ENCODE measurements at places on chromosomes 2 and 18.

DNA sequence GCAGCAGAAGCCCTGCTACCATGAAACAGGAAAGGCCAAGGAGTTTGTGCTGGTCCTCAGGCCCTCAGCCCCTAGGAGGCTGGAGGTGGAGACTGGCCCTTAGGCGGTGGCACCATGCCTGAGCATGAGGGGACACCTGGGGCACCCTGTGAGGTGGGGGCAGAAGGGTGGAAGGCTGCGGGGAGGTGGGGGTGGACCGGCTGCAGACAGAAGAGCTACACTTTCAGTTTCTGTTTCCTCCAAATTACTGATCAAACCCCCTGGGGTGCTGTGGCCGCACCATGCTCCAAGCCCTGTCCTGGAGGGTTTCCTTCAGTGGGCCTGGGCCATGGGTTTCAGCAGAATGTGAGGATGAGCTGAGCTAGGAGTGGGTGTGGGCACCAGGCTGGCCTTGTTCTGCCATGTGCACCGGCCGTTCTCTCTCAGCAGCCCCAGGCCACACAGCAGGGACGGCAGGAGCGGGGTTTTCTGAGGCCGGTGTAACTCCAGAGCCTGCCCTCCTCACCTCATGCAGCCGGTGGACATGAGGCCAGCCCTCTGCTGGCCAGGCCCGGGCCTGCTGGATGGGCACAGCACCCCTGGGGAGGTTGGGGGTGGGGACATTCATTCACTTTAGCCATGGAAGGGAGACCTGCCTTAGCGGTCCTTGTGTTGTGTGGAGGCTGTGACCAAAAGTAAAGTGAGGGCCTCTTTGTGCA, 51.5 kb downstream of the PLEKHB2 start:
- no peak for DNase-seq

DNA sequence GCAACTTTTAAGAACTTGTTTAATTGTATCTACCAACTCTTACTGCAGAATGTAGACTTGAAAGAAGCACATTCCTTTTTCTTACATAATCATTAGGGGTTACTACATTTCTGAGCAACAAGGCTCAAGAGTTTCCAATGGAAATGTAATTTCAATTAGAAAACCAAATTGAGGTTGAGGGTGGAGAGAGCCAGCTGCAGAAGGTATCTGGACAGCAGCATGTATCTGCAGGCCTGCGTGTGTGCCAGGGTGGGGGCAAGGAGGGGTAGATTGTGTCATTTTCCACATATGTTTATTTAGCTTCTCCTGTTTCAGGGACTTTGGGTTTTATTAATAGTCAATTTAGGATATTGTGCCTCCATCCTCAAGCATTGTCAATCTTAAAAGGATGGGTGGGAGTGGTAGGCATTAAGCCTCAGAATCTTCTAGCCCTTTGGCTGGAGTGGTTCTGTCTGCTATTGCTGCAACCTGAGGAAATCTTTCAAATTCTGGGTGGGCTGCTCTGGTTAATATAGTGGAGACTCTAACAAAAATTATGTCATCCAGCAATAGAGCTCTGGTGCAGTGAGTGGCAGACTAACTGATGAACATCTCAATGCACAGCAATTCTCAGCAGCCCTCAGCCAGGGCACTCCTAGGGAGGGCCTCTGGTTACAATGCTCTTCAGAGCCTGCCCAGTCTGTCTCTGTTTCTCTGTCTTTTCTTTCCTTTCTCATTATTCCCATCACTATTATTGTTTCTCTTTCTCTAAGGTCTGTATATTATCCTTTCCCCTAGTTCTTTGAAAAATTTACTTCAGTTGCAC, 151.4 kb downstream of the RPIA start:
- DNase-seq = no peak

DNA sequence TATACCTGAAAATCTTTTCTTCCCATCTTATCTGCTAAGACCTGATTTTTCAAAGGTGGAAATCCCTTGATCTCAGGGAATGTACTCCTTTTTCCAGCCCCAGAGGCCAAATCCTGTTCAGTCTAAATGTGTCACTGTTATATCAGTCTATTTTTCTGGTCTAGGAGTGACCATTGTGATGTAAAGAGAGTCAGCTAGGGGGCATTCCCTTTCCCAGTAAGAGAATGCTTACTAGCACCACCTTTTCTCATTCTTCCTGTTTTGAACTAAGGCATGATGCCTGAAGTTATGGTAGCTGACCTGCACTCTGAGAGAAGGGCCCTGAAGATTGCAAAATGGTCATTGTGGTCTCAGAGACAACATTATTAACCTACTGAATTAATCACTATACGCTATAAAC, 124.1 kb upstream of the XIRP2 start:
- no peak for DNase-seq

GRCh38 chr2:173151671-173152401, 76.2 kb downstream of the MAP3K20 start:
- no peak for DNase-seq

- no peak for DNase-seq
Measured at GRCh38 chr2:180971811-180972210, 8.6 kb upstream of the UBE2E3 start.

GRCh38 chr2:38113981-38114708, 38.2 kb upstream of the CYP1B1 start:
- no peak for DNase-seq

DNA sequence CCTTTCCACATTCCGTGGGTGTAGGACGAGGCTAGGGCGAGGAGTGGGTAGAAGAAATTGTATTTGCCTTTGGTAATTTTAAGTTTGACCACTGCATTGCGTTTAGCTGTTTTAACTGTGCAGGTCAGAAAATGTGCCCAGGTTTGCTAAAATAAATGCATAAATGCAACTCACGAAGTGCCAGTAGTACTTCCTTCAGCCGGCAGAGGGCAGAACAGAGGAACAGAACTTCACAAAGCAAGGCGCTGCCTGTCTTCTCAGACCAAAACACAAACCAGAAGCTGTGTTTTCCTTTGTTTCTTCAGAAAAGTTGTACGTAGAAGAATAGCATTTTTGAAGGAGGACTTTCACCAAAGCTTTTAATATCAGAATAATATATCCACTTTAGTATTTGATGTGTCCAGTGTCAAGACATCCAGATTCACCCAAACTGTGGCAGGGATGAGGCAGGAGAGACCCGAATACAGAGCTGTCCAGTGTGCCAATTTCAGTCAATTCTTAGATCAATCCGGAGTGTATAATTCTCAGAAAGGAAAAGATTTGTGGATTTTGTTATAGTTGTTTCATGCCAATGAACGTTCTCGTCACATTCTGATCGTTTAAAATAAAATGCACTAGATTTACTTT, 348.6 kb downstream of the DLGAP1 start:
- DNase-seq = peak; percentile 37

DNA sequence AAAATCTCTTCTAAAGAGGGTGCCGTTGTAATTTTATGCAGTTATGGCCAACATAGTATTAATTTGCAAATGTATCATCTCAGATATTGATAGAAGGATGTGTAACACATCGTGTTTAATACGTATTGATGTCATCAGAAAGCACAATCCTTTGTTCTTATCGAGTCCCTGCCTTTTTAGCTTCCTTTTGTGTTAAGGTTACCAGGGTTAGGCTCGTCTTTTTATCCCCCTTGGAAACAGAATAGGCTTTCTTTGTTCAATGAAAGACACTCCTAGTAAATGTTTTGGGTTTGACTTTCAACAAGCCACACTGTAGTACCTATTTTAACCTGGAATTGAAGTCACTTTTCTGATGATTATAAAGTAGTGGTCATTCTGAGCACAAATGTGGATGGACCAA, 136.2 kb downstream of the WDR7 start:
- DNase-seq = no peak

DNA sequence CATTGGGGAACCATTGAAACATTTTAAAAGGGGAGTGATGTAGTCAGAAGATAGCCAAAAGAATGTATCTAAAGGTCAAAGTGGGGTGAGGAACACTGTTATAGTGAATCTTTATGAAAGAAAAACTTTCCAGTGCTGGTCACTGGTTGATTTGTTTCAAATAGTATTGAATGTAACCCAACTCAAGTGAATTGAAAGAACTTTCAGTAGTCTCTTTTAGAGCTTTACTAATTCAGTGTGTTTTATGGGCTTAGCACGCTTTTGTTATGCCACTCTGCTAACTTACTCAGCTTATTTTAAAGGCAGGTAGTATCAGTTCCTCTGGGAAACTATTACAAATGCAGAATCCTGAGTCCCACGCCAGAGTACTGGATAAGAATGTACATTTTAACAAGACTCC, 57.3 kb downstream of the GTF2A1L start:
- no peak for DNase-seq

GRCh38 chr2:122886479-122887145, 1131.2 kb downstream of the TSN start:
- DNase-seq = no peak

GRCh38 chr2:60998628-60999545, 18.6 kb upstream of the PEX13 start:
- DNase-seq = no peak

DNA sequence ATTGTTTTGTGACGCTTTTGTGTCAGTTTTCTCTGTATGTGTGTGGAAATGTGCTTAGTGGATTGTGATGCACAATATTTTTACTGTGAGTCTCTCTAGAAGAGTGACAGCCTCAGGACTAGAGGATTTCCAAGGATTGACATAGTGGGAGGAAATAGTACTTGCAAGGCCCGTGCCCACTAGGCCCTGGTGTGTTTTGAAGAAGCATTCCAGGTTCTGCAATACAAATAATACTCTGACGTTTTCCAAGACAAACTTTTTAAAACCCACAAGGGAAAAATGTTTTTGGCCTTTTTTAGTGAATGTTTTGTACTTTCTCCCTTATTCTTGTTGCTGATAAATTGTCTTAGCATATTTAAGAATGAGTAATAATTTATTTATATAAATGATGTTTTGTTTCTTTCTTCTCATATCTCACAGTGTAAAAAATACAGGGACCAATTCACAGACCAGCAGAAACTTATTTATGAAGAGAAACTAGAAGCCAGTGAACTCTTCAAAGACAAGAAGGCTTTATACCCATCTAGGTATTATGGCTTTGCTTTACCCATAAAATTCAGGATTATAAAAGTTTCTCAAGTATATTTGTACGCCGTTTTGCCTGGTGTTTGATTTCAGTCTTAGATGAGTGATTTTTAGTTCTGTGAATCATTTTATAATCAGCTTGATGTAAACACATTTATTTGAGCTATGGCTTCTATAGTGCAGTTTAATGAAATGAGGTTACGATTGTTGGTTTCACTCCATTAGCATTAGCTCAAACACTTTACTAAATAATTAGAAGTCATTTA, 165.6 kb downstream of the MYO1B start:
- no peak for DNase-seq

DNA sequence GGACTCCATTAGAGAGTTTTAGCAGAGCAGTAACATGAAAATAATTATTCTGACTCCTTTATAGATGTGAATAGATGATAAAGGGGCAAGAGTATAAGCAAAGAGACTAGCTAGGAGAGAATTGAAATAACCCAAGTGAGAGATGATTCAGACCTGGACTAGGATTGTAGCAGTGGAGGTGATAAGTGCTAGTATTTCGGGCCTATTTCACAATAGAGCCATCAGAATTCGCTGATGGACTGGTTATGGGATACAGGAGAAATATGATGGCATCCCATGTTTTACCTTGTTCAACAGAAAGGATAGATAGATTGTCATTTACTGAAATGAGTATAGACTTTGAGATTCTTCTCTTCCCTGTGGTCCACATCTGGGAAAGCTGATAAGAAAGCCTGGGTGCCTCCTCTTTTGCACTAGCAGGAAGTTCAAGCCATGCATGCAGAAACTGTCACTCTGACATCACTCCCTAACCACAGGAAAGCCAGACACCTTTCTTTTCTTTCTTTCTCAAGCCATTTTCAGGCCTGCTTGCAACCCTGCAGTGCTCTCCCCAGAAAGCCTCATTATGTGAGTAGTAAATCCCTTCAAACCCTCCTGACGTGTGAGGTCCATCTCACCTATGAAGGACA, 25.3 kb downstream of the DYNAP start:
- no peak for DNase-seq

- no peak for DNase-seq
Measured at GRCh38 chr18:41917181-41917580, 37.9 kb upstream of the PIK3C3 start.

- DNase-seq = no peak
Measured at GRCh38 chr2:189466046-189466445, 24.8 kb downstream of the WDR75 start.

DNA sequence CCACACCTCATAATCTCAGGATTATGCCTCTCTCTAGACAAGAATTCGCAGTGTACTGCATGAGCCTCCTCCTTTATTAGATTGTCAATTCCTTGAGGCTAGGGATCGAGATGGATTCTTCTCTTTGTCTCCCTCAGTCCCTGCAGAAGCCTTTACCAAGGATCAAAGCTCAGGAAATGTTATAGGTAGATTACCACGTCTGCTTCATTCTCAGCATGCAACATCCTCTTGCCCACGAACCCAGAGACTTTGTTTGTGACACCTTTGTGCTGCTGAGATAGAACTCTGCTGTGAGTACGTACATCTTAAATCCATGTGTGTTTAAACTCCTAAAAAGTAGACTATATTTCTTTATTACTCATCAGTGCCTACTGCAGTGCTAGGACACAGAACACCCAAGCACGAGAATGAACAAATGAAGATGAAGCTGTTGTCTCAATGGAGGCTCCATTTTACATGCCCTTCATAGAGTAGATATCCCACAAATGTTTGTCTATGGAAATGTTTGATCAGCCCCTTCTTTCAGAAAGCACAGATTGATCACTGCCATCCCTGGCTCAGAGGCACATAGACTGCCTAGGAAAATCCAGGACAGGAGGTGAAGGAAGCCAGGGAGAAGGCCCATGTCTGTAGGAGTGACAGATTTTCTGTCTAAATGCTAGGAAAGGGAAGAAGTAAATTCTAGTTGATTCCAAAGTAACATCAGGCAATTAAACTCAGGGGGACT, 98.8 kb upstream of the KLHL29 start:
- no peak for DNase-seq

DNA sequence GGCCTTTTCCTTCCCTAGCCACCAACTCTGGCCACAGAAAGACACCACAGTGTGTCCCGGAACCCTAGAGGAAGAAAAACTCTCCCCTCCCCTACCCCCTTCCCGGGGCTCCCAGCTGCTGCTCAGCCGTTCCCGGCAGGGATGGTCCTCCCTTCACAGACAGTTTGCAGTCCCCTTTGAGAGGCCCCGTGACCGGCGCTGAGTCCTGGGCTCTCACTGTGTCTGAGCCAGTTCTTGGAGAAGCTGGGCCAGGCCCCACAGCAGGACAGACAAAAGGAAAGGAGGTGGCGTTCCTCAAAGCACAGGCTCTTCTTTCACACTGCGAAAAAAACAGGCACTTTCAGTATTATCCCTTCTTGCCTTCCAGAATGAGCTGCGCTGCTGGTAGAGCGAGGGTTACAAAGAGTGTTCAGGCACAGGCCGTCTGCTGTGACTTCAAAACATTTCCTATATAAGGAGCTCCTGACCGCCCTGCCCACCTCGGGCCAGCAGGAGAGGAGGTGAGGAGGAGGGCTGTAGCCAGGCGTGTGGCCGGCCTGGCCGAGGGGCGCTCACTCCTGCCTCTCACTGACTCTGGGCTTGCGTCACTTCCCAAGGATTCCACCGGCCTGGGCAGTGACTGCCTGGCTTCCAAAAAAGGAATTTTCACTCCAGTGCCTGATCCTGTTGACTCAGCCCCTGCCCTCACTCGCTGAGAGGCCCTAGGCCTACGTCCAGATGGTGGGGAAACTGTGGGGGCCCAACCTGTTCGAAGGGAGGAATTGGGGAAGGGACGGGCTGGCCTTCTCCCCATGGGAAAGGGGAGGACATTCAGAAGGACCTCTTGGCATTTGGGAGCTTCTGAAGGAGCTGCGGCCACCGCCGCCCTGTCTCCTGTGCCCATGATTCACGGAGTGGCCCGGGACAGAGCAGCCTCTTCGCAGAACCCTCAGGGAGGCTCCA, 24.9 kb downstream of the CIDEA start:
- no peak for DNase-seq

All from stimulated activated CD4-positive, alpha-beta T cell treated with anti-CD3 and anti-CD28 coated beads, Interleukin-15, amount 100 ng/mL, for 1 hour (primary cell).